ENCODE measurements at places on chromosomes 13 and 19. TPM values are rescaled to one million over a fixed set of nuclear protein-coding genes. Genes with fewer than 3 reads are reported as not detected.
A peak's percentile ranks its signal among the peaks of the same experiment; 100 is the strongest.

The VAV1 gene
- total RNA-seq = 4.4 TPM

The KIR2DL3 gene
- total RNA-seq = not detected

The FFAR2 gene
- total RNA-seq = 0.69 TPM

GRCh38 chr13:77310579-77311279, 16.2 kb downstream of the MYCBP2 start:
- DNase-seq = no peak

GRCh38 chr19:19860756-19861390, 4.8 kb upstream of the ZNF253 start:
- DNase-seq = peak; percentile 20

DNA sequence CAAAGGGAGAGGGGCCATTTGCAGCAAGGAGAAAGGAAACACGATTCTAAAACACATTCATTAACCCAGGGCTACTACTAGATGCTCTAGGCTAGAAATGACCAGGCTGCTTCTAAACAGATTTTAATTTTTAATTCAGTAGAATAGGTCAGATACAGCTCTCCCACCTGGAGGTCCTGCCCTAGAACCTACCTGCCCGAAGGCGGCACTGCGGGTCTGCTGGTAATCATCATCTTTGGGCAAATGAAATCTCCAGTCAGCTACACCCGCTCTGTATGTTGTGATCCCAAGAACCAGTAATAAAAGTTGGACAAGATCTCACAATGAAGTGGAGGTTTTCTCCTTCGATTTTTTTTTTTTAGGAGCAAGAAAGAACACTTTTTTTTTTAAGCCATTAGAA, 345.3 kb downstream of the ENOX1 start:
- no peak for DNase-seq

Measured in urinary bladder (tissue), 4 donors.